Esophagus squamous epithelium (tissue), 5 donors: ENCODE measurements at places on chromosomes 16 and 17. TPM values are rescaled to one million over a fixed set of nuclear protein-coding genes. Genes with fewer than 3 reads are reported as not detected.

GRCh38 chr17:36731811-36732210, 130.4 kb downstream of the MRM1 start:
- no peak overlapping the region for H3K4me3 ChIP-seq
- no peak overlapping the region for H3K27ac ChIP-seq
- H3K36me3 ChIP-seq: no peaks in the 10 kb centered on the region
- peaks cover 76% of the 10 kb centered on the region for H3K27me3 ChIP-seq
- no peak for DNase-seq

SDR42E2 gene
- total RNA-seq: not detected

KRT25 gene
- total RNA-seq: not detected

GRCh38 chr17:73552300-73553048, 91.8 kb downstream of the SDK2 start:
- H3K36me3 ChIP-seq: no peaks in the 10 kb centered on the region
- no peak for DNase-seq
- H3K27ac ChIP-seq: no peak overlapping the region
- no peaks in the 10 kb centered on the region for H3K4me1 ChIP-seq

DNA sequence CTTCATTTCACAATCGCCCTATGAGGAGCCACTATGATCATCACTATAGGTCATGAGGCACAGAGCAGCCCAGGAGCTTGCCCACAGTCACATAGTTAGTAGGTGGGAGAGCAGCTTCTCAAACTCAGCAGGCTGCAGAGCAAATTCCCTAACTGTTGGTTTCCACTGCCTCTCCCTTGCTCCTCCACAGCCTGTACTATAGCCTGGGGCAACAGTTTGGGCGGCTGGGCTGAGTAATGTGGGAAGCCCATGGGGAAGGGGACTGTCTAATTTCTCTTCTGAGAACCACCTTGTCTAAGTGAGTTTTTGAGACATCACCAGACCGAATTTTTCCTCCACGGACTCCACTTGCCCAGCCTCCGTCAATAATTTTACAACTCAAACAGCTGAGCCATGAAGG, 73.4 kb upstream of the GPR139 start:
- H3K27ac ChIP-seq: no peak overlapping the region
- no peaks in the 10 kb centered on the region for H3K36me3 ChIP-seq
- H3K4me3 ChIP-seq: no peak overlapping the region
- H3K4me1 ChIP-seq: no peaks in the 10 kb centered on the region
- no peak for DNase-seq
- no peaks in the 10 kb centered on the region for H3K27me3 ChIP-seq

KCNG4 gene
- total RNA-seq: not detected

GRCh38 chr16:4792951-4793513, 2.1 kb upstream of the SMIM22 start:
- H3K27me3 ChIP-seq: no peaks in the 10 kb centered on the region
- no peak overlapping the region for H3K4me3 ChIP-seq
- H3K4me1 ChIP-seq: peaks cover 5% of the 10 kb centered on the region
- H3K36me3 ChIP-seq: peaks cover 24% of the 10 kb centered on the region

DNA sequence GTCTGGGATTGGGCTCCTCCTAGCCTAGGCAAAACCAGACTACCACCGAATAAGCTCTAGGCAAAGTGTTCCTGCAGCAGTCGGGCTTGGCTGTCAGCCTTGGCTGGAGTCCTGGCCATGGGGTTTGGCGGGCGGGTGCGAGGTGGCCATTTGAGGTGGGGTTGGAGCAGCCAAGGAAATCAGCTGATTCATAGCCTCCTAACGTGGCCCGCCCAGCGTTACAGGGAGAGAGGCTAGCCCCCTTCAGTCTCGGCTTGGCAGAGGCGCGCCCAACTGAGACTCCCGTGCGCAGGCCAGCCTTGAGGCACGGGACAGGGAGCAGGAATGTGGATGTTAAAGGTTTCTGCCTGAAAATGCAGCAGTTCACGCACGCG, 1.9 kb downstream of the PMP22 start:
- peak; percentile 15 for DNase-seq
- peaks cover 4% of the 10 kb centered on the region for H3K27me3 ChIP-seq
- peaks cover 66% of the 10 kb centered on the region for H3K4me1 ChIP-seq
- no peaks in the 10 kb centered on the region for H3K36me3 ChIP-seq
- peak overlapping the region; percentile 65 for H3K4me3 ChIP-seq
- peak overlapping the region; percentile 98 for H3K27ac ChIP-seq

DNA sequence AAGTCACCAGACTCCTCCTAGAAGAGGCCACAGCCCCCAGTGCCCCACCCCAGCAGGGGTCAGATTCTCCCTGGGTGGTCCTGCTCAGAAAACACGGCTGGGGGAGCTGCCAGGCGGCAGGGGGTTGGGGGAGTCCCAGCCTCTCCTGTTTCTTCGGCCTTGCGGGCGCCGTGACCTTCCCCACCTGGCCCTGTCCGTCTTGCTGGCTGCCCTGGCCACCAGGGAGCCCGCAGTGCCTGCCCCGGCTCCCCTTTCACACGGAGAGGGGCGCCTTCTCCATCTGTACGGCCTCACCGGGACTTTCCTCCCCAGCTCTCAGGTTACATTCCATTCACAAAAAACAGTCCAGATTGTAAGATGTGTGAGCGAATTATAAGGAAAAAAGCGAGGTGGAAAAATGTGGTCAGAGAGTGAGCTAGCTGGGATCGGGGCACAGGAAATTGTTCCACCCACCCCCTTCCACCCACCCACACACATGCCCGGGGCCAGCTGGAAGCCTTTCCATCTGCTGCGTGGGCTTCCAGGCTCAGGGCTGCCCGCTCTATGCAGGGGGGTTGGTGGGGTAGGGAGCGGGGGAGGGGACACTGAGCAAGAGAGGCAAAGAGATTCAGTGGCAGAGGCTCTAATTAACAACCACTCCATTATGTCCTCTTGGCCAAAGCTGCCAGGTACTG, 14.6 kb upstream of the CIBAR2 start:
- H3K4me1 ChIP-seq: peaks cover 35% of the 10 kb centered on the region
- H3K36me3 ChIP-seq: no peaks in the 10 kb centered on the region

ALDH3A1 gene
- total RNA-seq: 594 TPM

GRCh38 chr16:79003026-79003609, 597.4 kb downstream of the MAF start:
- H3K36me3 ChIP-seq: no peaks in the 10 kb centered on the region
- H3K4me3 ChIP-seq: no peak overlapping the region
- H3K27ac ChIP-seq: no peak overlapping the region

GRCh38 chr17:19978209-19978802, 678 bp upstream of the AKAP10 start:
- no peaks in the 10 kb centered on the region for H3K27me3 ChIP-seq
- H3K27ac ChIP-seq: peak overlapping the region; percentile 96
- H3K4me1 ChIP-seq: peaks cover 46% of the 10 kb centered on the region
- DNase-seq: no peak
- peak overlapping the region; percentile 85 for H3K4me3 ChIP-seq
- no peaks in the 10 kb centered on the region for H3K36me3 ChIP-seq

DNA sequence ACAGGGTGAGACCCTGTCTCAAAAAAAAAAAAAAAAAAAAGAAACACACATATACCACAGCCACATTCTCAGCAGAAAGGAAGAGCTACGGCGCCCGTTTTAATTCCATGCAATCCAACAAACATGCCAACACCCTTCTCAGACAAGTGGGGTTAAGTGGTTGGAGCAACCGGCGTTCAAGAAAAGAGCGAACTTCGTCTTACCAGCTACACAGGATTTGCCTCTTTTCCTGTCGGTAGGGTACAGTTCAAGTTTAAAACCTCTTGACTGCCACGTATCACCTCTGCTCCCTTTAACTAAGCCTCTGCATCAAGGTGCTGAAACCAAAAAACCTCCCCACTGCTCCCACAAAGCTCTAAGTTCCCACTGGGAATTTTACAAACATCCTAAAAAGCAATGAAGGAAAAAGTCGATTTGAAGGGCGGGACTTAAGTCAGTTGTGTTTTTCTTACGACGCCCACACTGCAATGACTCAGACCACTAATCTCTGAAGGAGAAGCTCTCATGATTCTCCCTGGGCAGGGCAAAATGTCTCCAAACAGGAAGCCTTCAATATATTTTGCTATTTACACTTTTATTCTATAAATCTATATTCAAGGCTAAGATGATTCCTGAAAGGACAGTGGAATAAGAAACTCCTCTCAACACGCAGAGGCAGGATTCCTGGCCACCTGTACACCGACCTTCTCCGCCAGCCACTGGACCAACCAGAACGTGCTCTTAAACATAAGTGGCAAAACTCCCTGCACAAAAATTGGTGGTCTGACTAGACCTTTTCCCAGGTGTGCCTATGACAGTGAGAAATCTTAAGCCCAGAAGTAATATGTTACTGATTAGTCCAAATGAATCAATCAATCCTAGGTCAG, 18.8 kb downstream of the SRP68 start:
- peak overlapping the region; percentile 43 for H3K4me3 ChIP-seq
- H3K36me3 ChIP-seq: peaks cover 28% of the 10 kb centered on the region
- DNase-seq: no peak
- H3K27me3 ChIP-seq: no peaks in the 10 kb centered on the region
- H3K27ac ChIP-seq: peak overlapping the region; percentile 93

DNA sequence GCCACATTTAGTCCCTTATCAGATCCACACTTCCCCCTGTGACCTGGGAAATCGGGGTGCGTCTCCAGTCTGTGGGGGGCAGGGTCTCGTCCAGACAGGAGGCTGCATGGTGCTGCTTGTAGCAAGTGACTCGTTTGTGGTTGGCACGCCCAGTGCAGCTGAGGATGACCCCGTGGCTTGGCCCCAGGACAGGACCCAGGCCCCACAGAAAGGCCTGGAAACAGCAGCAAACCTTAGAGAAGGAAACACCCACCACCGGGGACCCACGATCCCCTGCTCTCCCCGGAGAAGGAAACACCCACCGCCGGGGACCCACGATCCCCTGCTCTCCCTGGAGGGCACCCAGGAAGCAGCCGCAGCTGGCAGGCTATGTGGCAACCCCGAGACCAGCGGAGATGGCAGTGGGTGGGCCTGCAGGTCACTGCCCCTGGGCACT, 8.2 kb upstream of the C16orf95 start:
- peaks cover 18% of the 10 kb centered on the region for H3K36me3 ChIP-seq
- peaks cover 10% of the 10 kb centered on the region for H3K4me1 ChIP-seq
- no peaks in the 10 kb centered on the region for H3K27me3 ChIP-seq
- peak overlapping the region; percentile 53 for H3K27ac ChIP-seq
- no peak overlapping the region for H3K4me3 ChIP-seq

DNA sequence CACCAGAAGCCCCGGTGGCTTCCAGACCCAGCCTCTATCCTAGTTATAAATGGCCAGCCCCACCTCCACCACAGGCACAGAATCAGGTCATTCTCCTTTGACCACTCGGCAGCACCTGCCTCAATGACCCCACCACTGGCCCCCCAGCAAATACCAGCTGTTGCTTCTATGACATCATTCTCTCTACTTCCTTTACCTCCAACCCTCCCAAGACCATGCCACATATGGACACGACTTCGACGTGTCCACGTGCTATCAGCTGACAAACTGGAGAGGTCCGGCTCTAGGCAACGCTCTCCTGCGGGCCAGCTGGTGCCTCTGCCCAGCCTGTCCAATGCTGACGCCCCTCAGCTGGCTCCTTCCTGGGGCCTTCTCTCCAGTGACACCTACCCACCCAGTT, 5.9 kb downstream of the ALYREF start:
- DNase-seq: no peak
- peak overlapping the region; percentile 86 for H3K27ac ChIP-seq
- no peak overlapping the region for H3K4me3 ChIP-seq
- peaks cover 38% of the 10 kb centered on the region for H3K36me3 ChIP-seq

GPR139 gene
- total RNA-seq: not detected

DNA sequence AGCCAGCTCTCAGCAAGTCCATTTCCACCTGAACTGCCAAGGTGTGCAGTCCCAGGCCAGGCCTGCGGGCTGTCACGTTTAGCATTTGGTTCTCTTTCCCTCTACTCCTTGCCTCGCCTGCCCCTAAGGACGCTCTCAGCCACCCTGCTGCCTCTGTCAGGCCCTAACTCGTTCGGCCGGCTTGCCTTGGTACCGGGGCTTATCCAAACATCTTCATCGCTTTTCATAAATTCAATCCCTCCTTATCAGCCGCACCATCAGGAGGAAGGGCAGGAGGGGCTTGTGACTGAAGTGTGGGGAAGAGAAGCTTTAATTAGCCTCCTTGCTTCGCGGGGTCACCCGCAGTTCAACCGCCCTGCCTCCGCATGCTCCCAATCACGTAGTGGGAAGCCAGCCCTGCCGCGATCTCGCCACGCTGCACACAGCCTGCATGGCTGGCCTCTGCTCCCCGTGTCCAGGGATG, 231.1 kb downstream of the SOX9 start:
- H3K27me3 ChIP-seq: peaks cover 30% of the 10 kb centered on the region
- no peak for DNase-seq
- H3K27ac ChIP-seq: no peak overlapping the region
- H3K4me1 ChIP-seq: no peaks in the 10 kb centered on the region

NACA2 gene
- not detected for total RNA-seq

DNA sequence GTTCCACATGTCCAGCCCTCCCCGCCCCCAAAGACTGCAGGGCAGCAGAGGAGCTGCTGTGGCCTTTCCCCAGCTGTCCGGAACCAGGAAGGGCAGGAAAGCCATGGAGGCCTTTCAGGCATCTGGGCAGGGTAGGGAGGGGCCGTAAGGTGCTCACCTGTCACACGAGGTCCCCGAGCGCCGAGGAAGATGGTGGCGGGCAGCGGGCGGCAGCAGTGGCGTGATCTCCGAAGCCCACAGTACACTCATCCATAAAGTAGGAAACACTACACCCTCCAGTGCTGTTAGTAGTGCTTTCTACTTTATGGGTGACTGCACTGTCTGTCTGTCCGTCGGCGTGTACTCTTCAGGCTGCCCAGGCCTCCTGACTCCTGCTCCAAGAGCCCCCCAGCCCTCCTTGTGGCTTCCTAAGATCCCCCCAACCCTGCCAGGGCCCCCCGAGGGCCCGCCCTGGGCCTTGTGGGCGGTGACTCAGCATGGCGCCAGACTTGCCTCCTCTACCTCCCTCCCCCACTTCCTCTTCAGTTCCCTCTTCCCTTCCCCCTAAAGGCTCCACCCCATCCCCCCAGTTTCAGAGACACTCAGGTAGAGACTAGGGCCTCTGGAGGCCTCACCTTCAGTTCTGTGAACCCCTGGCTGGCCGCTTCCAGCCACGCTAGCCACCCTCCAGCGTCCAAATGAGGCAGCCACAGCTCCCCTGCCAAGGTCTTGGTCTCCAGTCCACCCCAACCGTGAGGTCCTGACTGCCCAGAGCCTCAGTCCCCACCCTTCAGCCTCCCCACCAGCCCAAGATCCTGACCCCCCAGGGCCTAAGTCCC, 2.6 kb upstream of the TSPOAP1 start:
- no peak for DNase-seq
- H3K4me1 ChIP-seq: peaks cover 31% of the 10 kb centered on the region
- H3K36me3 ChIP-seq: no peaks in the 10 kb centered on the region
- peak overlapping the region; percentile 89 for H3K27ac ChIP-seq
- no peaks in the 10 kb centered on the region for H3K27me3 ChIP-seq
- peak overlapping the region; percentile 50 for H3K4me3 ChIP-seq

CNGB1 gene
- not detected for total RNA-seq

C16orf86 gene
- 3.1 TPM for total RNA-seq

GRCh38 chr16:81509404-81509803, 64.8 kb downstream of the CMIP start:
- no peaks in the 10 kb centered on the region for H3K27me3 ChIP-seq
- no peaks in the 10 kb centered on the region for H3K36me3 ChIP-seq
- no peak overlapping the region for H3K4me3 ChIP-seq
